ENCODE measurements at places on chromosomes 16 and 17. TPM values are rescaled to one million over a fixed set of nuclear protein-coding genes. Genes with fewer than 3 reads are reported as not detected.

DNA sequence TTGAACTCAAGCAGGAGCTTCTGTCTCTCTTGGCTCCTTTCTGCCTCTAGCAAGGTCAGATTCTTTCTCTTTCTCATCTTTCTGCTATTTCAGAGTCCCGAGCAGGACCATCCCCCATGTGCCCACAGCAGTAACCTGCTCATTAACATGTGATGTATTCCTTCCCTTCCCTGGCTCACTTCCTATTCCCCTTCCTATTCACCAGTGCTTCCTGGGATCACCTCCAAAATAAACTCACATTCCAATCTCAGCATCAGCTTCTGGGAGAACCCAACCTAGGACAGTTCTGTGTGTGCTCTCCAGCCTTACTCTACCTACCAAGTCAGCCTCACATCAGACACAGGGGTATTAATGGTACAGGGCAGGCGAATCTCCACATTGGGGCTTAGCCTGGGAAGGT lies 546.4 kb upstream of the SALL1 start:
- DNase-seq = no peak

DNA sequence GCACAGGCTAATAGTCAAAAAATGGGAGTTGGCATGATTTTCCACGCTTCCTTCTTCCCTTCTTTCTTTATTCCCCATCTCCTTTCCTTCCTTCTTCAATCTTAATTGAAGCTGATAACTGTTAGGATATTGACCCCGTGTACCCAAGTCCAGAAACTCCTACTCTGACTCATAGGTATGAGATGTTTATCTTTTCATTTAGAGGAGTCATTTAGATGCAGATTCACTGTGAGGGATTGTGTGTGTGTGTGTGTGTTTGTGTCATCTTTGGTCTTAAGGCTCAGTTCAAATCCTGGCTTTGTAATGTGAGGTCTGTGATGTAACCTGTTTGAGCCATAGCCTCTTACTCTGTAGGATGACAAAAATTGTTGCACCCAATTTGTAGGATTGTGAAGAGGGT lies 332.0 kb upstream of the MAF start:
- DNase-seq = no peak

DNA sequence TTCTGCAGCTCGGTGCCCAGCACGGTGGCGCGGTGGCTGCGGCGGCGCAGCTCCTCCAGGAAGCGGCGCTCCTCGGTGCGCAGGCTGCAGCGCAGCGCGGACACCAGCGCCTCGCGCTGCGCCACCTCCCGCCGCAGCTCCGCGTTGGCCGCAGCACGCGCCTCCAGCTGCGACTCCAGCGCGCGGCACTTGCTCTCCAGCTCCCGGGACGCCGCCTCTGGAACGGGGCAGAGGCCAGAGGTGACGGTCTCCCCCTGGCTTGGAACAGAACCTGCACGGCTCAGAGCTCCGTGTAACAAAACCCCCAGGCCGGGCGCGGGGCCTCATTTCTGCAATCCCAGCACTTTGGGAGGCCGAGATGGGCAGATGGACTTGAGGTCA lies 13.2 kb upstream of the CLUH start:
- DNase-seq = no peak

The MAP2K4 gene
- total RNA-seq = 29.3 TPM

- DNase-seq = no peak
Observed at GRCh38 chr16:84308120-84308519, 13.4 kb downstream of the WFDC1 start.

The HAGH gene
- total RNA-seq = 53.7 TPM

DNA sequence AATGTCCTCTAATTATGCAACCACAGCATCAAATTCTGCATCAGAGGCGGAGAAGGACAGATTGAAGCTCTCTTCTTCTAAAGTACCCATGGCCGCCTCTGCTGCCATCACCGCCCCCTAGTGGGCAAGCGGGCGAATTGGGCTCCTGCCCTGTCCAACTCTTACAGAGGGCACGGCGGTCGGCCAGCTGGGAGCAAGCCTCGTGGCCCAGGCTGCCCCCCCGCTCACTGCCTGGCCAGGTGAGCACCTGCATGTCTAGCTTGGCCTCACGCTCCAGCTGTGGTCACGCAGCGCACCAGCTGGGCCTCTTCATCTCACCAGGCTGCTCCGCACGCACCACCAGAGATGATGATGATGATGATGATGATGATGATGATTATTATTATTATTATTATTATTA lies 146.1 kb upstream of the TOM1L1 start:
- no peak for DNase-seq

- no peak for DNase-seq
Observed at GRCh38 chr16:11461595-11461990, 116.3 kb downstream of the RMI2 start.

The GAS2L2 gene
- not detected for total RNA-seq

GRCh38 chr17:15048933-15049794 lies 216.0 kb downstream of the PMP22 start:
- DNase-seq = no peak

- no peak for DNase-seq
Observed at GRCh38 chr17:5043524-5043923, 8.3 kb upstream of the SLC52A1 start.

DNA sequence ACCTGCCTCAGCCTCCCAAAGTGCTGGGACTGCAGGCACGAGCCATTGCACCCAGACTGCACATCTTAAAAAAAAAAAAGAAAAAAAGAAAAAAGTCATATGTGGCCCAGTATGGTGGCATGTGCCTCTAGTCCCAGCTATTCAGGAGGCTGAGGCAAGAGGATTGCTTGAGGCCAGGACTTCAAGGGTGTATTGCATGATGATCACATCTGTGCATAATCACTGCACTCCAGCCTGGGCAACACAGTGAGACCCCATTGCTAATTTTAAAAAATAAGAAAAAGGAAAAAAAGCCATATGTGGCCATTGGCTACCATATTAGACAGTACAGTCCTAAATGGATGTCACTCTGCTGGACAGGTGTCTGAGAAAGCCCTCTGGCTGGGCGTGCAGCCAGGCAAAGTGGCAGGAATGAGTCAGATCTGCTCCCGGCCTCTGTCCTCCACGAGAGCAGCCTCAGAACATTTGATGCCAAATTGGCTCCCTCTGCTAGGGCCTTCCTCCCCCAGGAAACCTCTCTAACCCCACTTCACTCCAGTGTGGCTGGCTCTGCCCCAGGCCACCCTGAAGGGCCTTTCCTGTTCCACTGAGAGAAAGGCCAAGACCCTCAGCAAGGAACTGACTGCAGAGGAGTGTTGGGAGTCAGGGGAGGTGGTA lies 14.7 kb downstream of the CA7 start:
- DNase-seq = no peak

- no peak for DNase-seq
Observed at GRCh38 chr16:63192980-63193379, 1156.7 kb upstream of the CDH8 start.

The CPNE7 gene
- 12.9 TPM for total RNA-seq

DNA sequence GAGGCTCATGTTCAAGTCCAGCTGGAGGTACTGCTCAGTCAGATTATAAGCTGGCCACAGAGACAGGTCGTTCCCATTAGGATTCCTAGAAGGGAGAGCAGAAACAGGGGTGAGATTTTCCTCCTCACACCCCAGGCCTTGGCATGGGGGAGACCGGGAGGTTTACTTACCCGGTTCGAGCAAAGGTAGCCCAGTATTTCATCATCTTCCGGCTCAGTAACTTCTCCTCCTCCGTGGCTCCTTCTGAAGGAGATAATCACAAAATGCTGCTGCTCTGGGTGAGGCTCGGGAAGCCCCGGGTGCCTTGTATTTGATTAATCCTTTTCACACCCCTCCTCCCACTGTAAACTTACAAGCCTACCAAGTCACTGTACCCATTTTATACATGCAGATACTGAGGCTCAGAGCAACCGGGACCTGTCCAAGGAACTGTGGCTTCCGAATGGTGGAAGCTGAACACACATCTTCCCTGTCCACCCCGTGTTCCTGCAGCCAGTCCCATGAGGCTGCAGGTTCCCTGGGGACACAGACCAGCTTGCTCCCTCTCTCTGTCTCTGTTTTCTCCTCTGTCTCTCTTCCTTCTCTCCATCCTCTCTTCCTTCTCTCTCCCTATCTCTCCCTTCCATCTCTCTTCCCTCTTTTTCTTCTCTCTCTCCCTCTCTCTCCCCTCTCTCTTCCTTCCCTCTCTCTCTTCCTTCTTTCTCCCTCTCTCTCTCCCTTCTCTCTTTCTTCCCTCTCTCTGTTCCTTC lies 13.9 kb upstream of the CES1 start:
- DNase-seq = no peak

- DNase-seq = no peak
Observed at GRCh38 chr17:59815965-59816364, 76.8 kb downstream of the TUBD1 start.

DNA sequence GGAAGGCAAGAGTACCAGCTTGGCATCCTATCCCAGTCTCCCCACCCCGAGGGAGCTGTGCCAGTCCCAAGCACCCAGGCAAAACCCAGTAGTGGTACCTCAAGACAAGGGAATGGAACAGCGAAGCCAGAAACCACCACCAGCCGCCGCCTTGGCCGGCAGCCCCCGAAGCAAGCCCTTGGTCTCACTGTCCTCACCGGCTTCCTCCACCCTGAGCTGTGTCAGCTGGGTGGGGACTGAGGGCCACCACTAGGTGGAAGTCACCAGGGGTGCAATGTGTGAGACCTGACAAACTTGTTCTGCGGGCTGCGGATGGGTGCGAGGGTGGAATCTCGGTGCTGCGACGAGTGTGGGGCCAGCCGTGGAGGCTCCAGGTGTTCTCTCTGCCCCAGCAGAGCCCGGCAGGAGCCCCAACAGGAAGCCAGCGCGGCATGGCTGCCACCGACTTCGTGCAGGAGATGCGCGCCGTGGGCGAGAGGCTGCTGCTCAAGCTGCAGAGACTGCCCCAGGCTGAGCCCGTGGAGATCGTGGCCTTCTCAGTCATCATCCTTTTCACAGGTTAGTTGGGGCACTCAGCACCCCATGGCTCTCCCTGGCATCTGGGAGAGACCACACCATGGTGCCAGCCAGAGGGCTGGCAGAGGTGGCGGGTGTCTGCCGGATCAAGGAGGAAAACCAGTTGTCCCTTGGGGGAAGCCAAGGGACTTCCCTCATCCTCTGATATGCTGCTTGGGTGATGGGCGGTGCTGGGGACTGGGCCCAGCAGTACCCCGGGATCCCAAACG lies 6.7 kb downstream of the SMIM5 start:
- DNase-seq = peak; percentile 67
